ENCODE measurements at places on chromosomes 11 and 22.
A peak's percentile ranks its signal among the peaks of the same experiment; 100 is the strongest.

DNA sequence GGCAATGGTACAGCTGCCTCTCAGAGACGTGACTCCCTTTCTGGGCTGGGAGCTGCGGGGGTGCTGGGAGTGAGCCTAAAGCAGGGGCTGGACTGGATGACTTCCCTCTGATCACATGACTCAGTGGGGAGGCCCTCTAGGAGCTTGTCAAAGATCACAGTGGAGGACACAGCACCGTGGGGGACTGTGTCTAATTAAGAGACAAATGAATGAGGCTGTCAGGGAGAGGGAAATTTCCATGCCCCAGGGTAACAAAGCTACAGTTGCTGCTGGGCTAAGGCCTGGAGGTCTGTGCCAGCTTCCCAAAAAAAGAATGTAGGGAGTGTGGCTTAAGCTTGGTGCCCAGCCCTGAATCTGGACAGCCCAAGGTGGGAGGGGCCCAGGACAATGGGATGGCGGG is 262.8 kb upstream of the PLET1 start:
- peak; percentile 75 for DNase-seq

DNA sequence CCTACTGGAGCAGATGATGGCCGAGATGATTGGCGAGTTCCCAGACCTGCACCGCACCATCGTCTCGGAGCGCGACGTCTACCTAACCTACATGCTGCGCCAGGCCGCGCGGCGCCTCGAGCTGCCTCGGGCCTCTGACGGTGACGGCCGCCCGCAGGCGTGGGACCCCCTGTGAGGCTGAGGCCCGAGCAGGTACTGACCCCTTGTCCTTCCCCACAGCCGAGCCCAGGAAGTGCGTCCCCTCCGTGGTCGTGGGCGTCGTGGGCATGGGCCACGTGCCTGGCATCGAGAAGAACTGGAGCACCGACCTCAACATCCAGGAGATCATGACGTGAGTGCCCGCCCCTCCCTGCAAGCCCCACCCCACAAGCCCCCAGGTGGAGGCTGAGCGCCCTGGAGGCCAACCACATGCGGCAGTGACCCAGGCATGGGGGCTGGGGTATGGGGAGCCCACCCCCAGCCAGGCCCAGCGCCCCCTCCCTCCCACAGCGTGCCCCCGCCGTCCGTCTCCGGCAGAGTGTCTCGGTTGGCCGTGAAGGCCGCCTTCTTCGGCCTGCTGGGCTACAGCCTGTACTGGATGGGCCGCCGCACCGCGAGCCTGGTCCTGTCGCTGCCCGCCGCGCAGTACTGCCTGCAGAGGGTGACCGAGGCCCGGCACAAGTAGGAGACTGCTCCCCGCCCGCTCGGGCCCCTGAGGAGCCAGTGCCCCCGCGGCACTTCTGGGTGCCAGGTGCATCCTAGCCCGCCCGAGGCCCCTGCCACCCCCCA is 2.8 kb upstream of the SELENOO start:
- DNase-seq: no peak

- no peak for DNase-seq
These were observed 27.5 kb downstream of the TBC1D22A start for GRCh38 chr22:46789992-46790391.

DNA sequence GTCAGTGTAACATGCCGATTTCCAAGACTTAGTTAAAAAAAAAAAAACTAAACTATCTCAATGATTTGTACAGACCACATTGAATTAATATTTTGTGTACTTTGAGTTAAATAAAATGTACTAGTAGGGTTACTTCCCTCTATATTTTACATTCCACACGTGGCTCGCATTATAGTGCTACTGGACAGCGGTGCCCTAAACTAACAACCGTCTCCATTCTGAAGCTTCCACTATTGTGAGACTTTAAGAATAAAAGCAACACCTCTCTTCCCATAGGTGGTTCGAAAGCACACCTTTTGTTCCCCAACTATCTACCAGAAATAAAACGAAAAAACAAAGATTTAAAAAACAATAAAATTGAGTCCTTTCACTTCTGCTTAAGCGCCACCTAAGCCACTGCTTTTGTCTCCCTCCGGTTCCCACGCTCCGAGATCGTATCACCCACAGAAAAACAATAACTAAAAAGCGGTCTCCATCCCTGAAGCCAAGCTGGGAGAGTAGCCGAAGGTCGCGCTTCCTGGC is 380 bp upstream of the TTC17 start:
- DNase-seq: no peak

- DNase-seq: no peak
These were observed 30.4 kb downstream of the LDHAL6A start for GRCh38 chr11:18485913-18486528.

DNA sequence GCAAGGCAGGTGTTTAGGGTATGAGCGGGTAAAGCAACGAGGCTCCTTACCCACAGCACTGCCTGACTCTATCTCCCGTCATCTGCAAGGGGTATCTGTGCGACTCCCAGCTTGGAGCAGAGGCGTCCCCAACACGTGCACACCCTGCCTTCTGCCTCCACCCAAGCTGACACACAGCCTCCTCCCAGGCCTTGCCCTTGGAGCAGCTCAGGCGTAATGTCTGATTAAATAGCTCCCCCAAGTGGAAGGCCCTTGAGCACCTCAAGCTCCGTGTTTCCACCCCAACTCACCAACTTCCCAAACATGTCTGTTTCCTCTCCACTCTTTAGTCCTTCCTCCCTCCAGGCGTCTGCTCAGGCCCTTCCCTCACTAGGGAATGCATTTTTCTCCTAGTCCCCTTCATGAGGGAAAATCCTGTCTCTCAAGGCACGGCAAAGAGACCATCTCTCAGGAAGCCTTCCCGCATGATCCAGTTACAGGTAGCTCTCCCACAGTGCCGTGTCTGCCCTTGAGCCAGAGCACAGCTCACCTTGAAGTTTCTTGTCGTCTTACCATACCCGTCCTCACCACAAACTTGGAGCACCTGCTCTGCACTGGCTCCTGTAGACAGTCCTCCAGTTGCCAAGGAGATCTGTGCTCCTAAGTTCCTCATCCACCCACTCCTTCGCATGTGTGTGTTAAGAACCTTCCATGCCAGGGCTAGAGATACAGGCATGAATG is 15.8 kb downstream of the CYB5R2 start:
- DNase-seq: peak; percentile 71

DNA sequence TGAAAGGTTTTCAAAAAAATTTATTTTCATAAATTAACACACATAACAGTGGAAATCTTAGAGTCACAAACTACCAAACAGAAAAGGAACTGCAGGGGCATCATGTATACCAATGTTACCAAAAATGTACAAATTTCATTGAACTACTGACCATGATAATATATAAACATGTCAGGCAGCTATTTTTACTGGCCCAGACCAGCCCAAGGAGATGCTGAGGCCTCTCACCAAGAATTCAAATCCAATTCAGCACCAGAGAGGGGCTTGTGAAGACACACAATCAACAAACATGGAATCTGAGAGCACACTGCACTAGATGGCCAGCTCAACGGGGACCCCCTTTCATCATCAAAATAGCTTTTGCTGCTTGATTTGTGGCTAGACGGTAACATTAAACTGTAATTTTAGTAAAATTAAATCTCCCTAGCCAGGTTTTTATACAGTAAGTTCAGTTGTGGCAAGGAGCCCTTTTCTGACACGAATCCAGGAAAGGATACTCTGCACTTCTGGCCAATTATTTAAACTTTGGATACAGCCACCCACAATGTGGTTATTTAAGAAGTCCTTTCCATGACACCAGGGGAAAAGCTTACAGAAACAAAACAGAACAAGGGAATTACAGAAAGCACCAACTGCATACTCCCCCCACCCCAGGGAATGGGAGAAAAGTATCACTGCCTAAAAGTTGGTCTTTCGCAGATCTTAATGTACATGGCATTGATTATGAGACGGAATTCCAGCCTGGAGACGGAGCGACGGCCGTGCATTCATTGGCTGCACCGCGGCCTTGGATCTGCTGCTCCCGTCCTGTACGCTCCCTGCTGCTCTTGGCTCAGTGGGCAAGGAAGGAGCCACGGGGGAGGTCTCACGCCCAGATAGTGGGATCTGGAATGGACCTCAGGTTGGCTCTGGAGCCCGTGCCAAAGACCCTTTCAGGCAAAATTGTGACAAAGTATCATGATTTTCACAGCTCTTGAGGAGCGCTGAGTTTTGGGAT is 19.6 kb upstream of the PISD start:
- no peak for DNase-seq

DNA sequence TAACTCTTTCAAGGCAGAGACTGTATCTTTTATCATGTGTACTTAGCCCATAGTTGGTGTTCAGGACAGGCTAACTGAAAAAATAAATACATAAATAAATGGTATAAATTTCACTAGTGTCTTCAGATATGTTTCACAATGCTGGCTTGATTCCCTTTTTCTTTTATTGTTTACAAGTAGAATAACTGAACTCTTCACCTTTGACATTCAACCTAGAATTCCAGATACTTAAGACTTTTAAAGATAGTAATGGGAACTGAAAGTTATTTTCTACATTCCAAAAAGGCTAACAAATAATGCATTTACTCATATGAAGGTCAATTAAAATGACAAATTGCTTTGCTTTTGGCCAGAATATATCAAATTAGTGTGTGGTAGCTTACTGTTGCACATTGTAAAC is 411.3 kb upstream of the TENM4 start:
- DNase-seq: no peak

- no peak for DNase-seq
These were observed 34.4 kb upstream of the SORL1-AS1 start for GRCh38 chr11:121487191-121487590.

DNA sequence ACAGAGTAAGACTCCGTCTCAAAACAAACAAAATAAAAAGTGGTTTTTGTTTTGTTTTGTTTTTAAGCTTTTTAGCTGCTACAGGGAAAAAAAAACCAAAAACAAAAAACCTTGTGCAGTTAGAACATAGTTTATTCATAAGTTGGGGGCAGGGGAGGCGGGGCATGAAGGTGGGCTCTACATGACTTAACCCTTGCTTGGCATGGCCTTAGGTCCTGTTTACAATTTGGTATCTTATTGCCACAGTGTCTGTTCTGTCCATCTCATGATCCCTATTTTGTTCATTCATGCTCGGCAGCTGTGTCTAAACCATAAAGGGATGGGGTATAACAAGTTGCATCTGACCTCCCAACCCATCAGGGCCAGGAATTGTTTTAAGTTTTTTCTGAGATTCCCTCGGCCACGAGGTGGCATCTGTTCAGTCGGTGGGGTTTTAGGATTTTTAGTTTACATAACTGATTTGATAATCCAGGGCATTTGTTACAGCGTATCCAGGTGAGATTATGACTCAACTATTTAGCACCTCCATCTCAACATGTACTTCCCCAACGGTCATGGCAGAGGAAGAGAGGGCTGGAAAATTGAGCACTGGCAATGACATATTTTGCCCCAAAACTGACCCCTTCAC is 6.9 kb downstream of the AP5B1 start:
- no peak for DNase-seq

GRCh38 chr22:44754998-44755397 is 2.6 kb downstream of the ARHGAP8 start:
- DNase-seq: no peak

GRCh38 chr11:126163074-126163700 is 48.3 kb downstream of the RPUSD4 start:
- no peak for DNase-seq

DNA sequence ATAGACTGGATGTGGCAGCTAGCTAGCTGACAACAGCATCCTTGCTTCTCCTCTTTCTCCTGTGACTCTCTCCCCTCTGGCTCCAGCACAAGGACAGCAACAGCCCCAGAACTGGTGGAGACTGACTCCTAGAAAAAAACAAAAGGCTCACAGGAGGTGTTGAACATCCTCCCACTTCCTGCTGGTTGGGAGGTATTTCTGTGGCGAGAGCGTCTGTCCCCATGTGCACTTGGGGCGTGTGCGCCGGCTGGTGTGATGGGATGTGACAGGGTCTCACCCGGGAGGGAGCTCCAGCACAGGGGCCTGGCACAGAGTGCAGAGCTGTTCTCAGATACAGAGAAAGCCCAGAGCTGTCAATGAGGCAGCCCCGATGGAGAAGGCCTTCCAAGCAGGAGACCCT is 107.2 kb upstream of the E2F8 start:
- DNase-seq: no peak

DNA sequence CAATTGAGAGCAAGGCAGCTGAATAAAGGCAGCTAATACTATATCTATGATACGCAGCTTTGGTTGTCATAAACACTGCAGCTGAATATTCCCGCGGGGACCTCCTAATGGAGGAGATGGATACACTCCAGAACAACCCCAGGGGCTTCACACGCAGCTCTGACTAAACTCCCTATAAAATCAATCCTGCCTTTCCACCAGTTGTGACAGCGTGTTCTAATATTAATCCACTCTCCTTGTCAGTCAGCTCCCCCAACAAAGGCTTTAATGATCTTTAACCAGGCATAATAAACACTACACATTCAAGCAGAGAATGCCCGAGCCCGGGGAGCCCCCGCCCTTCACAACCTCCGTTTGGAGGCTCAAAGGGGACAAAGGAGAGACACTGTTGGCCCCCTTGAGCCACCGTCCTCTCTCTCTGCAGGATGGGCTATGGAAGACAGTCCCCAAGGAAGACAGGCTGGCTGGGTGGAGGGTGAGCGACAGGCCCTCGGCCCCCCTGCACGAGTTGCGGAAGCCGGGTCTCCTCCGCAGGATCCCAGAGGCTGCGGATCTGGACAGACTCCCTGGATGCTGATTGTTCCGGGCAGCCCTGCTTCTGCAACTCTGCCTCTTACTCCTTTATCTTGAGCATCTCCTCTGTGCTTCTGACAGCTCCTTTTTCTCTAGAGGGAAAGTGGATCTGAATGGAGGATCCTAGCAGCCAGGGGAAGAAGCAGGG is 565.2 kb downstream of the BUD13 start:
- DNase-seq: no peak

DNA sequence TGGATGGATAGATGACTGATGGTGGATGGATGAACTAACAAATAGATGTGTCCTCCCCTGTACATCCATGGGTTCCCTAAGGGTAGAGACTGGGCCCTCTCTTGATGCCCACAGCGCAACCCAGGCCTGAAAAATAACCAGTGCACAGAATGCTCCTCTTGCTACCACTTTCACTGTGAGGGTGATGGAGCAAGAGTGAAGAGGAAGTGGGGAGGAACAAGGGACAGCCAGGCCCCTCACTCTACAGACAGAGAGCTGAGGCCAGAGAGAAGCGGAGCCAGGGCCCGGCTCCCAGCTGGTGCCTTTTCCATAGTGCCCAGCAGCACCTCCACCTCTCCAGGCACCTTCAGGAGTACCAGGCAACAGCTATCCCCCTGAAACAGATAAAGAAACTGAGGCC is 67.7 kb downstream of the THAP12 start:
- DNase-seq: no peak
